ENCODE measurements at places on chromosomes 7 and 10.

GRCh38 chr10:6699336-6699735 is 119.3 kb upstream of the PRKCQ start:
- no peak for DNase-seq

- no peak for DNase-seq
Measured at GRCh38 chr7:91353848-91354247, 89.6 kb downstream of the FZD1 start.

GRCh38 chr7:50309721-50310120 is 5.2 kb downstream of the IKZF1 start:
- DNase-seq: no peak

DNA sequence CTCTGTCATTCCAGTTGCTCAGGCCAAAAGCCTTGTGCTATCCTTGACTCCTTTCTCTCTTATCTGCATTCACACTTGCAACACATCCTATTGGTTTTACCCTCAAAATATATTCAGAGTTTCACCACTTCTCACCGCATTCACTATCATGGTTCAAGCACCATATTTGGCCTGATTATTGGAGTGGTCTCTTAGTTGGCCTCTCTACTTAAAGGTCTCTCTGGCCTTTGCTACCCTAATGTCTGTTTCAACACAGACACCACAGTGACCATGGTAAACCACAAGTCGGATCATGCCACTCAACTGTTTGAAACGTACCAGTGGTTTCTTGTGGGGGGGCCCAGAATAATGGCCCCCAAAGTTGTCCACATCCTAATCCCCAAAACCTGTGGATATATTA is 15.2 kb upstream of the PDZD8 start:
- DNase-seq: no peak

DNA sequence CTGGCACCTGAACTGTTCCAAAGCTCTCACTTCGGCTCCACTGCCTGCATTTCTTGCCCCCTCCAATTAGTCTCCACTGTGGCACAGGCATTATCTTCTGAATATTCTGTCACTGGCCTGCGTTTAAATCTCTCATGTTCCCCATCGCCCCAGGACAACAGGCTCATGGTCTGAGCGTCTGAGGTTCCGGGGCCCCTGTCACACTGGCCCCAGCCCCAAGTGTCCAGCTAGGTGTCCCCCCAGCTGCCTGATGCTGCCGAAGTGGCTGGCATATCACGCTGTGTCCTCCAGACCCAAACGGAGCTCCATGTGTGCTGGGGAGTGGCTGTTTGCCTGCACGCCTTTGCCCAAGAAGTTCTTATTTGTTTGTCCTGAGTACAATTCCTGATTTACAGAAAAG is 135.4 kb downstream of the TACC2 start:
- DNase-seq: no peak

DNA sequence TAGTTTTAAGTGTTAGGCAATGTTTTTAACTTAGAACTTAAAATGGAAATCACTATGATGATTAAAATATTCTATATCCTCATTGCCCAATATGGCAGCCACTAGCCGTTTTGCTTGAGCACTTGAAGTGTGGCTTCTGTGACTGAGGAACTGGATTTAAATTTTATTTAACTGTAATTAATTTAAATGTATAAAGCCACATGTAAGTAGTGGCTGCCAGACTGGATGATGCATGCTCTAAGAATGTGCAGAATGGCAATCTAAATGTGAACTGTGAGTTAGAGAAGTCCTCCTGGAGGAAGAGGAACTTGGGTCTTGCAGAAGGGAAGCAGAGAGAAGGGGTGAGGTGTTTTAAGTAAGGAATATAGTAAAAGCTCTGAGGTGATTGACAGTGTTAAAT is 451.4 kb downstream of the SUGCT start:
- no peak for DNase-seq

DNA sequence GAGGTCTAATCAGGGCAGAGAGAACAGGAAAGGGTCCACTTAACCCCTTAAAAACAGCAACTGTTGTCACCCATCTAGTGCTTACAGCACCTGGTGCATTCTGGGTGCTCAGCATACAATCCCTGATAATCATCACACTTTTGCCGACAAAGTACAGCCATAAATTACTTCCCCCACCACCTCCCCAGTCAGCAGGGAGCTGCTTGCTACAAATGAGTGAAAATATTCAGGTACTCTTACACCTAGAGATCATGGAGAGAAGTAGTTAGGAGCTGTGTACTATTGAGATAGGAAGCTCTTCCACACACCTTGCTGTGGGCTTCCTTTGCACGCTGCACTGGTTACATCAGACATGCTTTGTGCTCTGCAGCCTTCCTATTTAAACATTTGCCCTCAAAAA is 723.5 kb upstream of the GALNT17 start:
- DNase-seq: no peak

GRCh38 chr10:38038932-38039245 is 28.4 kb downstream of the ZNF33A start:
- no peak for DNase-seq
